ENCODE measurements at places on chromosomes 5 and 9.

- DNase-seq = no peak
These were observed 650 bp downstream of the MYORG start for GRCh38 chr9:34375901-34376595.

GRCh38 chr5:156326718-156327259, at the start of gene SGCD:
TSS of gene SGCD (plus strand) at chr5:156327164.
- peak; percentile 24 for DNase-seq

- no peak for DNase-seq
These were observed 712.1 kb upstream of the MEF2C start for GRCh38 chr5:89595056-89595455.

- no peak for DNase-seq
These were observed 112.6 kb upstream of the RASA1 start for GRCh38 chr5:87155106-87155505.

DNA sequence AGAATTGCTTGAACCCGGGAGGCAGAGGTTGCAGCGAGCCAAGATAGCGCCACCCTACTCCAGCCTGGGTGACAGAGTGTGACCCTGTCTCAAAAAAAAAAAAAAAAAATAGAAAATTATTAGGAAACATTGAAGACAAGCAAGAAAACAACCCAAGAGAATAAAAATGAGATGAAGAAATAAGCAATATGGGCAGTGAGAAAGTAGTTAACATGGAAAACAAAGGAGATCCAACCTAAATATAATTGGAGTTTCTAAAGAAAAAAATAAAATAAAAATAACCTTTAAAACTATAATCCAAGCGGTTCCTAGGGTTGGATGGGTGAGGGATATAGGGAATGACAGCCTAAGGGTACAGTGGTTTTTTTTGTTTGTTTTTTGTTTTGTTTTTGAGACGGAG, 71.9 kb downstream of the FBXW11 start:
- no peak for DNase-seq

DNA sequence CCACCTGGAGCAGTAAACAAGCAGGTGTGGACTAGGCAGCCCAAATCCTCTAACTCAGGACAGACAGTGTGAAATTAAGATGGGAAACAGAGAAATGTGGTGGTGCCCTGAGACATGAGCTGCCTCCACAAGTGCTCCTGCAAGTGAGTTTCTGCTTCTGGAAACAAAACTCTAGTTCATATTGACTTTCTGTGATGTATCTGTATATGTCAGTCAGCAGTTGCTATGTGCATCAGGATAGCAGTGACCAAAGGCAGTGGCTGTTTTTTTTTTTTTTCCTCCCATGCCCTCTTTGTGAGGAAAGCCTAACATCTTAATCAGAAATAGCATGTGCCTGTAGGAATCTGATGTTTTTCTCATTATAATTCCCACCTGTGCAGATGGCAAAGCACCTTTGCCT, 318.4 kb upstream of the SEMA6A start:
- DNase-seq = no peak

DNA sequence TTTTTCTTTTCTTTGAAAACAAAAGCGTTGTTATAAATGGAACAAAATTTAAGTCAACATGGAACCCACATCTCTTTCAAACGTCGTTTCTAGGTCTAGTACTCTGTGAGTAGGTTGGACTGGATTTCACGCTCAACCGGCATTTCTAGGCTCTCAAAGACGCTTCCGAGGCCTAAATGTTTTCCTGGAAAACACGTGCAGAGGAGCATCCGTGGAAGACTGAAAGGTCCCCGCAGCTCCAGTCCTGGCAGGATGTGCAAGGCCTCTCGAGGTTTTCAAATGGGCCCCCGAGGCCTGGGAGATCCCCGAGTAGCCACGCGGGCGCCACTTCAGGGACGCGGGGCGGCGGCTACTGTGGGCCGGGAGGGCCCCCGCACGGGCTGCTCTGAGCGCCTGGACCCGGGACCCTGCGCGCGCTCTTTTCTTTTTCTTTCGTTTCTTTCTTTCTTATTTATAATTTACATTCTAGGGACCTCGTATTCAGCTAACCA, 4.2 kb upstream of the IRX2 start:
- DNase-seq = no peak

DNA sequence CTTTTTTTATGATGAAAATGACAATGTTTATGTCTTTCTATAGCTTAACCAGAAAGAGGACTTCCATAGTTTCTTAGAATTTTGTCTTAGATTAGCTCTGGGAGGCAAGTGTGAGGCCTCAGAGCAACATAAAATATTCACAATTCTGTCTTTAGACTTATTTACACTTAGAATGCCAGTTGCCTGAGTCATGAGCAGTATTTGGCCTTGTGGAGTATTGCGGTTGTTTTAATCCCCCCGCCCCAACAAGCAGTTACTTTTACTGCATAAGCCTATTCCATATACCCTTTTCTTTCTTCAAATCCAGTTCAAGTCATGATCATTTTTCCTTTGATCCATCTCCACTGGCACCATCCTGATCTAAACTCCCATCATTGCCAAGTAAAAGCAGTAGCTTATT, 198.0 kb upstream of the EGFLAM start:
- DNase-seq = peak; percentile 38

GRCh38 chr9:99270491-99270890, 48.4 kb downstream of the SEC61B start:
- DNase-seq = no peak

DNA sequence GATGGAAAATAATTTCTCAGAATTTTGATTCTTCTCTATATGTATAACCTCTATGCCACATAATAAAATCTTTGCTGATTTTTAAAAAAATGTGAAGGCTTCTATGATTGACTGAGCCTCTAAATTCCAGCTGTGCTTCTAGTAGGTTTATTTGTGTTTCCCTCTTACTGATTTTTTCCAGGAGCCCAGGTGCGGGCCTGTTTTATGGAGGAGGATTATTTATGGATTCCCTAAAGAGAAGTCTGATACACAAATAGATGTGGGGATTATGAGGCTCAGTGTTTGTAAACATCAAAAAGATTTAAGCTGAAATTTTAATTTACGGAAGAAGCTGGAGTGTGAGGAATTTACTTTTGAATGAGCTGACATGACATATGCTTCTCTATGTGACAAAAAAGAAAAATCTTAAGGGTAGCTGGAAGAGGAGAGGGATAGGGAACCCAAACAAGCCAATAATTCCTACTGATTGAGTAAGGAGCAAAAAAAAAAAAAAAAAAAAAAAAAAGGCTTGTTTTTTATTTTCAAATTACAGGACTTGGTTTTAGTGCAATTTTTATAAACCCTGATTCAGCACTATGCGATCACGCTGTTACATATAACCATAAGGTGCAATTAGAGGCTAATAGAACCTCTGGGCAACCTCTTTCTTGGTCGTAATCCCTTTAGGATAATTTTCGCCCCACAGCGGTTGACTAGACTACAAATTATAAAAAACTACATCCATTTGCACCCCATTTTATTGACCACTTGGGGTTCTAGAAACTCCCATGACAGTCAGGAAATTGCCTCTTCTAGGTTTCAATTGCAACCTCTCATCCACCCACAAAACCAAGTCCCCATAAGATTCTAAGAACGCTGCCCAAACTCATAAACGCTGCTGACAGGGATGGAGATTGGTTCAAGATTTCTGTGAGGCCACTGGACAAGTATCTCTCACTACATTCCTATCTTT, 44.4 kb upstream of the RAI14 start:
- DNase-seq = no peak
